ENCODE measurements at places on chromosomes 13 and 19.

GRCh38 chr13:71772361-71772760 is 94.6 kb downstream of the DACH1 start:
- DNase-seq, result no peak

GRCh38 chr13:21218351-21219035 is 42.0 kb downstream of the MRPL57 start:
- DNase-seq, result no peak

GRCh38 chr13:59691501-59692066 is 472.1 kb downstream of the DIAPH3 start:
- DNase-seq, result no peak

DNA sequence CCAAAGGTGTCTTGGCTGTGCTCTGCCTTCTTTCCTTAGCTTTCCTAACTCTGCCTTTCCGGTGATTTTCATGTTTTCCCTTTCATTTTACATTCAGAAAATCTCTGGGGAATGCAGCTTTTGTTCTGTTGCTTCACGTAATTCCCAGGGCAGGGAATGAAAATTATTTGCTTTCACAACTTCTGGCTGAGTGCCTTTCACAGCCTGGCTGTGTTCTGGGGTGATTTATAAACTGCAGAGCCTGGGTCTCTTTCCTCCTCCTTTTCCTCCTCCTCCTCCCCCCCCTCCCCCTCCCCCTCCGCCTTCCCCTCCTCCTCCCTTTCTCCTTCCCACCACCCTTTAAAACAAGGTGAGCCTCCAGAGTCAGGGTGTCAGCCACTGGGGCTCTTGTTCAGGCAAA is 84.3 kb downstream of the RNASEH2B start:
- DNase-seq, result no peak

DNA sequence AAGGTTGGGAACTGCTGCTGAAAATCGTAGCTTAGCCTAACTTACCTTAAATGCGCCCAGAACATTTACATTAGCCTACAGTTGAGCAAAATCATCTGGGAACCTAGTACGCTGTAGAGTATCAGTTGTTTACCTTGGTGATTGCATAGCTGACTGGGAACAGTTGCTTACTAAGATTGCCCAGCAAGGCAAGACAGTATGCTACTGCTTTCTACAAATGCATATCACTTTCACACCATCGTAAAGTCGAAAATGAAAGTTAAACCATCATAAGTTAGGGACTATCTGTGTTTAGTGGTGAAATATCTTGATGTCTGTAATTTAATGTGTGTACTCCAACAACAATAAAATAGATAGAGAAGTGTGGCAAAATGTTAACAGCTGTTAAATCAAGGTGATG is 1670.6 kb upstream of the PCDH20 start:
- no peak for DNase-seq

- DNase-seq, result no peak
Measured at GRCh38 chr19:17873786-17874757, 2.3 kb downstream of the SLC5A5 start.

- no peak for DNase-seq
Measured at GRCh38 chr13:91816263-91816807, 417.9 kb downstream of the GPC5 start.

DNA sequence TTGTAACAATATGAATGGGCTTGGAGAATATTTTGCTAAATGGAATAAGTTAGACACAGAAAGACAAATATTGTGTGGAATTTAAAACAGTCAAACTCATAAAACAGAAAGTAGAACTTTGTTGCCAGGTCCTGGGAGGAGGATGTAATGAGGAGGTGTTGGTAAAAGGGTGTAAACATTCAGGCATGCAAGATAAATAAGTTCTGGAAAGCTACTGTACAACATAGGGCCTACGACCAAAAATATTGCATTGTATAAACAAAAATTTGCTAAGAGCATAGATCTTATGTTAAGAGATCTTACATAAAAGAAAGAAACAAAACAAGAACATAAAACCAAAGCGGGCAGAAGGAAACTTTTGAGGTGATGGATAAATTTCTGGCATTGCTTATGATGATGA is 1907.8 kb upstream of the PCDH20 start:
- no peak for DNase-seq

DNA sequence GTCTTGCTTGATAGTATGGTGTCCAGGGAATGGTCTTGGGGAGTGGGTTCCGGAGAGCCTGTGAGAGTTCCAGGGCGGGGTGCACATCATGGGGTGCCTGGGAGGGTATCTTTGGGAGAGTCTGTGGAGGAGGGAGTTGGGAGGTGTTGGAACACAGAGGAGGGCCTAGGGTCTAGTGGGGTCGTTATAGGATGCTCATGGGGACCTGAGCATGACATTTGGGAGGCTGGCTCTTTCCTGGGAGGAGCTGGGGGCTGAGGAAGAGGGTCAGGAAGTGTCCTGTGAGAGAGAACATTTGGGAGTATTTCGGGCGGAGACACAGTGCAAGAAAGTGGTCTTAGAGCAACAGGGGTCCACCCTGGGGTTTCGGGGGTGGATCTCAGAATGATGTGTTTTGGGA is 2.7 kb downstream of the ACTL9 start:
- DNase-seq, result no peak

- DNase-seq, result no peak
Measured at GRCh38 chr19:13015361-13016223, 20.3 kb downstream of the NFIX start.

GRCh38 chr13:40583738-40584137 is 82.7 kb downstream of the FOXO1 start:
- no peak for DNase-seq

DNA sequence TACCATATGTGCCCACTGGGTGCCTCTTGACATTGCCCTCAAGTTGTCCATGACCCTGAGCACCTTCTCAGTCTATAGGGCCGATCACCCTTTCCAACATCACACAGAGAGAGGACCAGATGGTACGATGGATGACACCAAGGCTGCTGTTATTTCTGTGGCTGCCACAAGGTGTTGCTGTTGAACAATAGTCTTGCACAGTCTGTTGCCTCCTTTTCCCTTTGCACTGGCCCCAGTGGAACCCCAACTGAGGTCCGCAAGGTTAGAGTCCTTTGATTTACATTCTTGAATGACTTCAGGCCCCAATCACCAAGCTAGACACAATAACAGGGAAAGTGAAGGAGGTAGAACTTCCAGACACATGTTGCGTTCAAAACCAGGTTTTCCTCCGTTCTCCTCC is 52.0 kb downstream of the TINCR start:
- DNase-seq, result no peak

GRCh38 chr19:43936188-43936587 is 1.1 kb upstream of the ZNF45 start:
- DNase-seq, result no peak

GRCh38 chr13:23506807-23507291 is 63.4 kb upstream of the TNFRSF19 start:
- DNase-seq, result peak; percentile 84

DNA sequence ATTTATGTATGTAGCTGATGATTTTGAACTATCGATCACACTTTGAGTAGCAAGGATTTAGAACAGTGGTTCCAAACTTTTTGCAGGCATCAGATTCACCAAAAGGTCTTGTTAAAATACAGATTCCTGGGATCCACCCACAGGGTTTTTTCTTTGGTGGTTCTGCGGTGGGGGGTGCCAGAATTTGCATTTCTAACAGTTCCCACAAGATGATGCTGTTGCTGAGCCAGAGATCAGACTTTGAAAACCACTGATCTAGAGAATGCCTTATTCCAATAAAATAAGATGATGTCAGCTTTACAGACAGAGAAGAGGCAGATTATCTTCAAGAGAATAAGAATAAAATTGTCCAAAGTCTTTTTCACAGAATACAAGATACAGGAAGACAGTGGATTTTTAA is 80.9 kb upstream of the SHISA2 start:
- DNase-seq, result peak; percentile 14

DNA sequence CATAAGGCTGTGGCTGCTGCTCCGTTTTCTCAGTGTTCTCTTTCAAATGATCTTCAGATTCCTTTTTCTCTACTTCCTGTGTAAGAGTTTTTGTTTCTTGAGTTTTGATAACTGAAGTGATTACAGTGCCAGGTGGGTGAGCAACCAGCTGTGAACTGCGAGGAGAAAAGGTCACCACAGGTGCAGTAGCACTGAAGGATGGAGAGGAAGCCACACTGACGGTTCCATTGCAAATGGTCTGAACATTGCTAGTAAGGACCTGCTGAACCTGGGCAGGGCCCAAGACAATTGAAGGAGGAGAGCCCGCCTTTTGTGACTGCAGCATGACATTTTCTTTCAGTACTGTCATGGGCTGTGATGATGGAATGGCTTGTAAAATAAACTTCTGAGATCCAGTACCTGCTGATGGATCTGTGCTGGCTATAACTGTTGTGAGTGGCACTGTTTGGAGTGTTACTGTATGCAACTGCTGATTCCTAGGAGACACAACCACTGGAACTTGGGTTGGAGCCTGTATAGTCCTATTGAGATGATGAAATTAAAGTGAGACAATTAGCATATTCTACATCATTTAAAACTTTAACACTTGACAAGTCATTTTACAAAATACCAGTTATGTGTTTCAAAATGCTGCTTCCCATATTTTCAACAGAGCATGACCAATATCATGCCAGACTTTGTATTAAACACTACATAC is 85.5 kb downstream of the ELF1 start:
- DNase-seq, result no peak

DNA sequence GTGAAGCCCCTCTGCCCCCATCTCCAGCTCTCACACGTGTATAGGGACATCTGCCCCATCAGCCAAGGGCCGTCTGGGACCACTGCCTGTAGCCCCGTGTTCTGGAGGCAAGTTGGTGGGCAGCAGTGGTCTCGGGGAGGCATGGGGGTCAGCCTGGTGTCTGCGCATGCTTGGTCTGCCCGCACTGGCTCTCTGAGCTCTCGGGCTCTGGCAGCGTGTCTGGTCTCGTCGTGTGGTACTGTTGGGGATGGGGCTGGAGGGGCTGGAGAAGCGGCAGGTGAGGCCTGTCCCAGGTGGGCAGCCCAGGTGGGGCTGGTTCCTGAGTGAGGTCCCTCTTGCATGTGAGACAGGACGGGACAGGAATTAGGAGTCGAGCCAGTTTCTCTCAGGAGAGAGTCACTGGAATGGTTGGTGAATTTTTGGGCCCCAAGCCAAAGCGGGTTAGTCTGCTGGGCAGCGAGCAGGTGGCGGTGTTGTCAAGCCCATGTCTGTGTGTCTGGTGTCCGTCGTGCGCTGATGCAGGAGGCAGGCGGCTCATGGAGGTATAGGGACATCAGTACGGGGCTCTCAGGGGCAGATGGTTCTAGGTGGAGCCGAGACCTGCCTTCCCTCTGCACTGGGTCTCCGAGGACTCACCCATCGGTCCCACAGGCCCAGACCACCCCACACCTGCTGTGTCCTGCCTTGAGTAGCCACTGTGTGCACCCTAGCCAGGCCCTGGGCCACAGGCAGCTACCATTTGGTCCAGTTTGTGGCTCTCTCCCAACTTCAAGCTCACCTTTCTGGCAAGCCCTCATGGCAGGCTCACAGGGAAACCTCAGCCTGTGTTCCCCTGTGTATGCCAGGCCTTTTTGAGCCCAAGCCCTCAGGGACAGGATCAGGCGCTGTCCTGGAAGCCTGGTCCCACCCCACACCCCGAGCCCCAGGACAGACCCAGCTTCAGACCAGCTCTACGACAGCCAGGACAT is 18.2 kb downstream of the COMP start:
- no peak for DNase-seq

DNA sequence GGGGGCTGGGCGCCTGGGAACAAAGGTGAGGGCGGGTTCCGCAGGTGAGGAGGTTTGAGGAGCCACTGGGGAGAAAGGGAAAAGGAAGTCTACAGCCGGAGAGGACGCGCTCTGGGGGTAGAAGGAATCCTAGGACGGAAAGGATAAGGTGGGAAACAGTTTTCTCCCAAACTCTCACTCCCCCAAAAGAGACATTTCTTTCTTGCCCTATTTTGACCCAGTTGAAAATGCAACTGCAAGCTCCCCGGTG is 651 bp upstream of the POLR1D start:
- no peak for DNase-seq

DNA sequence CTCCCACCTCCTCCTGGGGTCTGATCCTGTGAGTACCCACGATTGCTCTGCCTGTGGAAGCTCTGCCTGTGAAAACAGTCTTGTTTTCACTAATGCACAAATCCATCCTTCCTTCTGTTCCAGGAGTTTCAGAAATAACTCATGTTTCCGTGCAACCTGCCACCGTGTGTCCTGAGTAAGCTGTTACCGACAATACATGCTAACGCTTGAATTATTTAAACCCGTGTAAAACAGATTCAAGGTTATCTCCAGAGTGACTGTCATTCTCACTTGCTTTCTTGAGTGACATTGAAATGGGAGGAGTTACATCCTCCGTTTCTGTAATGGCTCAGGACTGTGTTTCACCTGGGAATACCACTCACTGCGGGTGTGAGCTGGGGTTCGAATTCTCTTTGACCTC is 24.9 kb downstream of the GPR12 start:
- no peak for DNase-seq

DNA sequence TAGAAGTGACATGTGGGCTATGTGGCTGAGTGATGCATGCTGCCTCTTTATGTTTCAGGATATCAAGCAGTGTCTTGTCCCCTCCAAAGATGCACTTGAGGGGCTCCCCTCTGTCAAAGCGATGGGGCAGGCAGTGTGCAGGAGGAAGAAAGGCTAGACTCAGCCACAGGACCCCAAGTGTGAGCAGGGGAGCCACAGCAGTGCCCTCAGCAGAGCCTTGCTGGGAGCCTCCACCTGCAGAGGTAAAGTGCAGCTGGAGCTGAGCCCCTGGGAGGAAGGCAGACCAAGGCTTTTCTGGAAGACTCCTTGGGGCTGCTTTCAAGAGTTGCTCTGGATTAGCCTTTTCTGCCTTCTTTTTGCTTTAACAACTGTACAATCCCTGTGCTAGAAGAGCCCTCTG is 247.3 kb downstream of the DLEU7 start:
- no peak for DNase-seq

GRCh38 chr19:38319421-38320258 is at the start of gene KCNK6:
KCNK6 (plus strand) TSS chr19:38319845; CDS start chr19:38319951, 106 bp downstream.
- DNase-seq, result peak; percentile 86

GRCh38 chr13:33751151-33751550 is 66.8 kb upstream of the RFC3 start:
- DNase-seq, result no peak

- no peak for DNase-seq
Measured at GRCh38 chr13:40241125-40241798, 425.2 kb downstream of the FOXO1 start.

DNA sequence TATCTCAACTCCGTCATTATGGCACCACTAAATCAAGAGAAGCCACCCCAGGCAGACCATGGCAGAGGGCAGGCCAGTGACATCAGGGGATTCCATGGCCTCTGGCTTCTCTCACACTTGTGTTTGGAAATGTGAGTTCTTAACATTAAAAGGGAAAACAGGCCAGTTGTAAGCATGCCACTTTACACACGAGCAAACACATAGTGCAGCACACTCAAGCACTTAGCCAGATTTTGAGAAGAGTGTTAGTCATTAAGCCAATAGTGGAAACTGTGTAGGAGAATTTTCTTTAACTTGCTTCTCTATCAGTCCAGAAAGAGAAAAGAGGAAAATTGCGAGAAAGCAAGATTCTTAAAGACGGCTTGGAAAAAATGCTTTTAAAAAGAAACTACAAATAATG is 401.5 kb downstream of the TDRD3 start:
- no peak for DNase-seq

- DNase-seq, result no peak
Measured at GRCh38 chr13:73825143-73825542, 309.1 kb downstream of the KLF12 start.

All from muscle of back (tissue), 13 donors.